ENCODE measurements at places on chromosomes 11 and 22. TPM values are rescaled to one million over a fixed set of nuclear protein-coding genes. Genes with fewer than 3 reads are reported as not detected.
A peak's percentile ranks its signal among the peaks of the same experiment; 100 is the strongest.

GRCh38 chr22:19530751-19531150, 6.5 kb upstream of the CLDN5 start:
- no peak for DNase-seq

Gene TFIP11
- 19.9 TPM for total RNA-seq

DNA sequence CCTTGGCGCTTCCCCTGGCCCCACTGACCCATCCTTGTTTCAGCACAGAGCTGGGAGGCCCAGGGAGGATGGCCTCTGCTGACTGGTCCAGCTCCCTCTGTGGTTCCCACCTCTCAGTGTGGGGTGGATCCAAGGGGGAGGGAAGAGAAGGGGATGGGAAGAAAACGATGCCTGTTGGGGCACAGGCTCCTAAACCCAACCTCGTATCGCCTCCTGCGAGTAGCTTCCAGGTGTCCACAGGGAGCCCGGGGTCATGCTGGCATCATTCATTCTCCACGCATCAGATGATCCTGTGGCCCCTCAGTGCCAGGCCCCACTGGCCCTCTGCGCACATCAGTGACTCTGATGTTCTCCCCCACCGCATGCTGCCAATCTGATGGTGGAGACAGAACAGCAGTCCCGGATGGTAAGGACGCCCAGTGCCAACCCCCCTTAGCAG, 5.1 kb downstream of the MYEOV start:
- DNase-seq: no peak

- DNase-seq: no peak
Observed at GRCh38 chr11:88515002-88515401, 177.5 kb upstream of the CTSC start.

DNA sequence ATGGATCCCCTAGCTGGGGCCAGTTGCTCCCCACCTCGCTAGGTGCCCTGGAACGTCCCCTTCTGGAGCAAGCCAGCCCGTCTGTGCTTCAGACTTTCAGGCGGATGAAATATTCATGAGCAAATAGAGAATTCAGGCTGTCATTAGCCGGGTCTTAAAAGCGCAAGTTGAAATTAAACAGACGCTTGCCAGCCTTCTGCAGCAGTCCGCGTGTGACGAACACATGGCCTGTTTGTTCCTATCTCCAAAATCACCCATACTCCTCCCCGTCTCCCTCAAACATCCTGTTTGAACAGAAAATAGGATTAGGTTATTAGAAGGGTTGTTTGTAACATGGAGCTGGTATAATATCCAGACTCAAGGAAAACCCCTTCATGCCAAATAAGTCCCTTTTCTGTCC, 38.7 kb downstream of the MYO18B start:
- no peak for DNase-seq

DNA sequence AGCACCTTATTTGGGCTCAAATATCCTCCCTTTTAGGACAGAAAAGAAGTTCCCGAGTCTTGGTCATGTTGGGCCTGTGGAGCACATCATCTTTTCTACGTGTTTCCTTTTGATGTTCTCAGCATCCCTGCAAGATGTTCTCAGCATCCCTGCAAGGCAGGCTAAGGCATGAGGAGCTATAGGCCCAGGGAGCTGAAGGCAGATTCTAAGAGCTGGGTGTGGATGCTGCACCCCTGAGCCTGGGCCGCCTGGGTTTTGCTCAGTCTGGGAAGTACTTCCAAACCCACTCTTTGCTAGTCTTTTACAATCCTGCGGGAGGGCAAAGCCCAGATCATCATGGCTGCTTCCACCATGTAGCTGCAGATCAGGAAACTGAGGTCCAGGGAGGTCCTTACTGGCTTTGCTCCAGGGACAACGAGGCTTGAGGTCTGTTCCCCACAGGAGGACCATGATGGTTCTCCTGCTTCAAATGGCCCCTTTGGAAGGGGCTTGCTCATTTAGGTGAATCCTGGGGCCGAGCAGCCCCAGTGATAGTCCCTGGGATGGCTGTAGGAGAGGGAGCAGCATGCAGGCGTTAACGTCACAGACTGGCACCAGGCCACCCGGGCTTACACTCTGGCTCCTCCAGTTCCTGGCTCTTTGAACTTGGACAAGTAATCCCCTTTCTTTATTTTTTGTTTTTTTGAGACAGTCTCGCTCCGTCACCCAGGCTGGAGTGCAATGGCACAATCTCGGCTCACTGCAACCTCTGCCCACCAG, 10.6 kb downstream of the LRRC75B start:
- peak; percentile 68 for DNase-seq

DNA sequence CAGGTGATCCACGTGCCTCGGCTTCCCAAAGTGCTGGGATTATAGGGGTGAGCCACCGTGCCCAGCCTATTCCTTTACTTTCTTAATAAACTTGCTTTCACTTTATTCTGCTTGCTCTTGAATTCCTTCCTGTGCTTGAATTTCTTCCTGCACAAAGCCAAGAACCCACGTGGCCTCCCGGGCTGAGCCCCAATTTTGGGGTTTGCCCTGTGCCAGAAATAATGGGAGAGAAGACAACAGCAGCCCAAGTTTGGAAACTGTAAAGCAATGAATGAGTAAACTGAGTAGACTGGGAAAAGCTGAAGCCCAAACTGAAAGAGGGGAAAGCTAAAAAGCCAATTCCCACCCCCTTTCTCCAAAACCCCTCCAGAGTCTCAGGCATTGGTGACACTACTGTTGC, 136.4 kb downstream of the NECTIN1 start:
- peak; percentile 37 for DNase-seq

GRCh38 chr22:43570531-43571165, 158.8 kb downstream of the MPPED1 start:
- DNase-seq: no peak

Gene OR52N4
- total RNA-seq: not detected

DNA sequence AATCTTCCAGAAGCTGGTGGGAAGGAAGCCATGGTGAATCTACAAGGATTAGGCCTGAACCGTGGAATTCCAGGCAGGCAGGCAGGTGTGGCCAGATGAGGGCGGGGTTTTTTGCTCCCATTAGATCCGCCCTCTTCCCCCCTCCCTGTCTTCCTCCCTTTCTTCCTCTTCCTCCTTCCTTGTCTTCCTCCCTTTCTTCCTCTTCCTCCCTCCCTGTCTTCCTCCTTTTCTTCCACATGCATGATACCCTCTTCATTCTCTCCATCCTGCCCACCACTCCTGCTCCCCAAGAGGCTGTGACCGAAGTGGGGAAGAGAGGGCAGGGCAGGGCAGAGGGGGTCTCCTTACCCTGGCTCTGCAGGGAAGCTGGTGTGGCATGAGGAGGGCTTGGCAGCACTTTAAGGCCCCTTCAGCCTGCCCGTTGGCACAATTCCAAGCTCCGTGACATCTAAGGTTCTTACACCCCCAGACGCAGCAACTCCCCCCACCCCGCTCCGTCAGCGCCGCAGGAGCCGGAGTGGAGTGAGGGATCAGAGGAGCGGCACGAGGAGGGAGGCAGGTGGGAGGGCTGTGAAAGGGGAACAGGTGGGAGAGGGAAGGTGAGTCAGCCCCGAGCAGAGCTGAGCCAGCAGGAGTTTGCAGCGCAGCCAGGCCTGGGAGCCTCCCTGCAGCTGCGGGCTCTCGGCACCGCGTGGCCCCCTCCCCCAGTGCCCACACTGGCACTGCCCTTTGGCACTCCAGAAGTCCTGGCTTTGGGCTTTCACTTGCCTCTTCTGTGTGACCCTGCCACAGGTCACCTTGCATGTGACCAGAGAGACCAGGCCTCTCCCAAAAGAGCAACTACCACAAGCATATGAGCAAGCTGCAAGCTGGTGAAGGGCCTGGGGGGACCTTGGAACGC, 32.1 kb downstream of the KCNJ4 start:
- no peak for DNase-seq

GRCh38 chr11:67463186-67463585, 5.9 kb downstream of the TMEM134 start:
- no peak for DNase-seq
